ENCODE measurements at places on chromosomes 13 and 19.

DNA sequence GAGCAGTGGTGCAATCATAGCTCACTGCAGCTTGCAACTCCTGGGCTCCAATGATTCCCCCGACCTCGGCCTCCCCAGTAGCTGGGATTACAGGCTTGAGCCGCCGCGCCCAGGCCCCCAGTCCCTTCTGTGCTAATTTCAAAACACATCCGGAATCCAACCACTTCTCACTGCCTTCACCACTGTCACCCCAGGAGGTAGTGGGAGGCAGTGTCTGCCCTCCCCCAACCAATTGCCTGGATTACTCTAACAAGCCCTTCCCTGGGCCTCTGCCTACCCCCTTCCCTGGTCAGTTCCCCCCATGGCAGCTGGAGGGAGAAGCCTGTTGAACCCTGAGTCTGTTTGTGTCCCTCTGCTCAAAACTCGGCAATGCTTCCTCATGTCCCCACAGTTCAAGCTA lies 2.3 kb downstream of the PRAM1 start:
- DNase-seq, result no peak

DNA sequence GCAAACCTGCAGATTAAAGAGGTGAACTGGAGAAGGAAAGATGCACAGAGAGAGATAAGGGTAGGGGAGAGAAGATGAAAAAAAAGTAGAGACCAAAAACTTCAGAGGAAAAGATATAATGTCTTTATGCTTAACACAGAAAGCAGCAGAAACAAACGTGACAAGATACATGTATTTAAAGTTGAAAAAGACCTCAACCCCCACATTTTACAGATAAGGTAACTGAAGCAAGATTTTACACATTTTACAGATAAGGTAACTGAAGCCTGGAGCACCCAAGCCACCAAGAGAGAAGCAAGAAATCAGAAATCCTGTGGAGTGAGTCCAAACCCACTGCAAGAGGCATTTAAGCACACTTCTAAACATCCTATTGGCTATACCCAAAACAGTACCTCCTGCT lies 185.3 kb downstream of the TBC1D4 start:
- no peak for DNase-seq

- DNase-seq, result peak; percentile 75
Observed at GRCh38 chr19:45508861-45509691, 1.8 kb downstream of the VASP start.

DNA sequence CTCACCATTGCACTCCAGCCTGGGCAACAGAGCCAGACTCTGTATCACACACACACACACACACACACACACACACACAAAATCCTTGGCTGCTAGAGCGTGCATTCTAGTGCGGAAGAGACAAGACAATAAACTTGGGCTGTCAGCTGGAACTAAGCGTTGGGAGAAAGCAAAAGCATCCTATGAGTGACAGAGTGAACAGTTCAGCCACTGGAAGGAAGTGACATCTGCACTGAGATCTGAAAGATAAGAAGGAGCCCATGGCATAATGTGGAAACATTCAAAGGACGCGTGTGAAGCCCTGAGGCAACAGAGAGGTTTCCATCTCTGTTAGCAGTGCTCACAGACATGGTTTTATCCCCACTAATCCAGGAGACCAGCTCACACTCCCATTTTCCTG lies 3.5 kb upstream of the SLC1A5 start:
- peak; percentile 75 for DNase-seq

GRCh38 chr13:22161871-22162270 lies 491.0 kb downstream of the FGF9 start:
- no peak for DNase-seq

DNA sequence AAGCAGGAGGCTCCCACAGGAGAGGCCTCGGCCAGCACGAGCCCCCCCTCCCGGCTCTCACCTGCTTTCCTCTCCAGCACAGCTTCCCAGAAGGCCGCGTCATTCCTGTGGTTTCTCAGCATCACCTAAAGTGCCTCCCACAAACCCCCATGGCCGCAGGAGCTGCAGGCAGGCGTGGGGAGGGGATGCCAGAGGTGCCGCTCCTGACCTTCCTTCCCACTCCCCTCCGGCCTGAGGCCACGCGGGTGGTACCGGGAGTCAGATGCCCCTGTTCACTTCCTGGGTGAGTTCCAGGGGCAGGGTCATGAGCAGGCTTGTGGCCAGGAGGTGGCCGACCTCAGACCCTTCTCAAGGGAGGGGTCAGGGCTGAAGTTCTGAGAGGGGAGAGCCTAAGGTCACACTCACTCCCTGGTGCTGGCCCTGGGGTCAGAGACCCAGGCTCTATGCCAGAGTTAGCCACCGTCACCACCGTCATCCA lies 14.4 kb upstream of the NPAS1 start:
- no peak for DNase-seq
